ENCODE measurements at places on chromosomes 5 and 9.

DNA sequence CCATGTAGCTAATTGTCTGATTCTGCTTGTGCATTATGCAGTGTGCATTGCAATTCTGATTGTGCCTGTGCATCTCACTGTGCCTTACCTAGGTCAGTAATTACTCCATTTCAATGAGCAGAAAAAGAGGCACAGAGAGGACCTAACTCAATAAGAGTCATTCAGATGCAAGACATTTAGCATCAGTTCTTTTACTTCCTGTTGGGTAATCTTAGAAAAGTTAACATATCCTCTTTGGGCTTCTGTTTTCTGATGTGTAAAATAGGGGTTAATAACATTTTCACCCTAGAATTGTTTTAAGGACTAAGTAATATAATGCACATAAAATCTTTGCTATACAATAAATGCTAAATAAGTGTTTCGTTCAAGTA is 7.0 kb upstream of the DCTN4 start:
- no peak for DNase-seq

GRCh38 chr5:150197476-150197875 is 7.6 kb downstream of the SLC6A7 start:
- DNase-seq = no peak

- no peak for DNase-seq
These were observed 46.8 kb downstream of the TNC start for GRCh38 chr9:115071176-115071575.

DNA sequence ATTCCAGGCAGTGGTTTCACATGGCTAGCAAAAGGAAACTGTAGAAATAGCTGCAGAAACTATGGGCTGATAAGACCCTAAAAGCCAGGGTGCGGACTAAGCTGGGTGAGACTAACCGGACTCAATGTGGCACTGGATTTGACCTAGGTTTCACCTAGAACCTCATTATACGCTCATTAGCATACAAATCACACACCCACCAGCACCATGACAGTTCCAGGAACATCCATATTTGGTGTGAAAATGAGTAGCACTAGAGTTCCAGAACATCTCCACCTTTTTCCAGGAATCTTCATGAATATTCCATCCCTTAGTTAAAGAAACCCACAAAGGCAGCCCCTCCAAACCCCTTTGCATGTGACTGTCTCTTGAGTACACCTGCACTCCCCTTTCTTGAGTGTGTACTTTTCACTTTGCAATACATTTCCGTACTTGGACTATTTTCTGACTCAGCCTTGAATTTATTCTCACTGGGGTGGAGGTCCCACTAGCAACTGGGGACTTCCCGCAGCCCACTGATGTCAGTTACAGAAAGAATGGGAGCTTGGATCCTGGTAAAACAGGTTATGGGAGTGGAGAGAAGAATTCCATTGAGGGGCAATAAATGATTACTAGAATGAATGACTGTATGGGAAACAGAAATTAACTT is 58.0 kb upstream of the SPATA31C2 start:
- DNase-seq = no peak

DNA sequence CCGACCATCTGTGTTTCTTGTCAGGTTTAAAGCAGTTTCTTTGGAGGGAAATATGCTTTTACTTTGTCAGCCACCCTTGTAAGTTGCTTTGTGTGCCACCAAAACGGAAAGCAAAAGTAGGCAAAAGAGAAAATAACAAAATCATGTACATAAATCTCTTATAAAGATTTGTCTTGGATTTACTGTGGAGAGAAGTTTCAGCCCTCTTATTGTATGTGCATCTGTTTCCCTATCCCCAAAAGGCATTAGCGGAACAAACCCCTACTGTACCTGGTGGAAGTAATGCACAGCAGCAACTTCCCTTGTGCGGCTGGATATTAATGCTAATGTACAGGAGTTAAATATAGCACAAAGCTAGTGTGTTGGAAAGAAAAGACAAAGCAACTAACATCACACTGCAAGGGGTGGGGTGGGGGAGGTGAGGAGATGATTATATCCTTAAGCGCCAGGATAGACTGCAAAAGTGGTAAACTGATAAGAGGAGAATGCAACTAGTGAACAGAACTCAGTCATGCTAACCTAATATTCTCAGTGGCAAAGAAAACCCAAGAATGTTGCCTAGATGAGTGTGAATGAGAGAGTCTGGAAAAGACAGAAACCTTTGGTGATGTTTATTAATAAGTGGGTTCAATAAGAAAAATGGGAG is 396.5 kb upstream of the MEF2C start:
- DNase-seq = no peak

DNA sequence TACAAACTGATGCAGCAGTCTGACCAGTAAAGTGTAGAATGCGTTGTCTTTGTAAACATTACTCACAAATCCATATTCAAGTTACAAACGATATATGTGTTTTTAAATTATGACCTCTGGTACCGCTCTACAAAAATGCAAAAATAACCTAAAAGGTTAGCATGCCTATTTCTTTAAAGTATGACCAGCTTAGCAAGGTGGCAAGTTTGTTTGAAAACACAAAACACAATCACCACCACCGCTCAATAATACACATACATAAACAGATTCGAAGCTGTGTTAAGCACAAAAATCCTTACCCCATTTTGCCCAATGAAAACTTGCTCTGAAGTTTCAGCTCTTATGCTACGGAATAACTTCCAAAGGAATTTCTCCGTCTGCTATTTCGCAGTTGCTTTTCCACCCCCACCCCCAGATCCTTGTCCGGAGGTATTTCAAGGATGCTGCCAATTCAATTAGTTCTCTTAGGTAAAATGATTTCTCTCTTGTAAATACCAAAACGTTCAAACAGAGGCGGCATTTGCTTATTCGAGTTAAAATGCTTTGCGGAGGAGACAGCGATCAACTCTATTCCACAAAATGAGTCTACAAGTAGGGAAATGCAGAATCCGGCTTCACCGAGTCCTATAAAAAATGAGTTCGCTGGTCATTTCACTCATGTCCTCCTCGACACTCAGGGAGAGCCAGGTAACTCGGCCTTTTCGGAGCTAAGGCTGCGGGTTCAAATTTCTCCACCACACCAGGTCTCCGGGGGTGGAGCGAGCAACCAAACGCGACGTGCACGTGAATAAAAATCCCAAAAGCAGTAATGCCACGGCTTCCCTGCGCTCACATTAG is 1.2 kb downstream of the HOMER1 start:
- no peak for DNase-seq

GRCh38 chr9:133471551-133472276 is 7.2 kb downstream of the SLC2A6 start:
- no peak for DNase-seq

- DNase-seq = no peak
These were observed 10.2 kb downstream of the PRRX2 start for GRCh38 chr9:129675620-129676019.

- no peak for DNase-seq
These were observed 55.2 kb upstream of the FYB1 start for GRCh38 chr5:39274398-39275085.

GRCh38 chr5:27900761-27901160 is 862.4 kb upstream of the CDH9 start:
- no peak for DNase-seq

GRCh38 chr9:121557581-121558447 is 58.2 kb upstream of the GGTA1 start:
- no peak for DNase-seq

- no peak for DNase-seq
These were observed 173.9 kb upstream of the TNC start for GRCh38 chr9:115291841-115292240.

- no peak for DNase-seq
These were observed 137.3 kb upstream of the RETREG1 start for GRCh38 chr5:16754086-16754485.

GRCh38 chr9:126564716-126565115 is 49.0 kb upstream of the LMX1B start:
- no peak for DNase-seq

GRCh38 chr5:118533923-118534322 is 454.4 kb downstream of the DTWD2 start:
- DNase-seq = no peak

GRCh38 chr5:160230686-160231527 is 1.6 kb downstream of the FABP6 start:
- DNase-seq = no peak

DNA sequence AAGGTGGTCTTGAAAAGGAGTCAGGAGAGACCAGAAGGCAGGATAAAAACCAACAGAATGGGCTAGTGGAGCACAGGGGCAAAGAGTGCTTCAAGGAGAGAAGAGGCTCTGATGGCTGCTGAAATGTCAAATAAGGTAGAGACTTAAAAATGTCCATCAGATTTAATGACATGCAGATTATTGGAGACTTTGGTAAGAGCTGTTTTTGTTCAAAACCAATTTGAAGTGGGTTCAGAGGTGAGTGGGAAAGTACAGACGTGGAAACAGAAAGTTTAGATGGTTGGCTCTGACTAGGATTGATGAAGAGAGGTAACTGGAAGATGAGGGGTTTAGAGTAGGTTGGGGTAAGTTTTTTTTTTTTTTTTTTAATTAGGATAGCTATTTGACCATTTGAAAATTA is 14.1 kb downstream of the SLC25A46 start:
- no peak for DNase-seq

DNA sequence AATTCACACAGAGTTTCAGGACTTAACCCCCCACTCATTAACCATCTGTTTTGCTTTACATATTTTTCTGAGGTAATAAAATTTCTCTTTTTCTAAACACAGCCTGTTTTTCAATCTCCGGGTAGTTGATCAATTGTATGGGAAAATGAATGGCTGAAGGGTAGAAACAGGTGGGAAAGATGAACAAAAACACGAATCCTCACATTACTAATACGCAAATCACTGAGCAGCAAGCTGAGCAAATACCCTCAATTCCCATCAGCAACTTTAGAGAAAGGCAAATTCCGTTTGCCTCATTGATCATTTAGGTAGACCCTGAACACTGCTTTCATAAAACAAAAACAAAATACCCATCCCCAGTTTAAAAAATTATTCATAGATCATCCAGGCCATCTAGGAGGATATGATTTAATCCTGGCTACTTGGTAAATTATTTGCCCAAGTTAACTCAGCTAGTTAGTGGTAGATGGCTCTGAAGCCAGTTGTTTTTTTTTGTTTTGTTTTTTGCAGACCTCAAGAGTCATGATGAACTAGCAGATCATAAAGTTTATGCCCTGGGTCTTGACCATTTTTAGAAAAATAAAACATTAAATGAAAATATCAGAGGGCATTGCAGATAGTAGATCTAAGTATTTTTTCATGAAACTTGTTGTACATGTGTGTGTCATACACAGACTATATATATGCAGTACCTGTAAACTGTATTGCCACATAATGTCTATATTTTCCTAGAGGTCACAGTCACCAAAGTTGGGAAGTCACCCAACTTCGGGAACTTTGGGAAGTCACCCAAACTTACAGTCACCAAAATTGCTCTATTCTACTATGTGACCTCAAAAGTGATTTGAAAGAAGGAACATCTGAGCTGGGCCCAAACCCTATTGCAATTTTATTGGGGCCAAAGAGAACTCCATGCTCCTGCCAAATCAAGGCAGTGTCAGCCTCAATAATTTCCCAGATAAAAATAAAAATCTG is 1.6 kb upstream of the CD274 start:
- DNase-seq = no peak

DNA sequence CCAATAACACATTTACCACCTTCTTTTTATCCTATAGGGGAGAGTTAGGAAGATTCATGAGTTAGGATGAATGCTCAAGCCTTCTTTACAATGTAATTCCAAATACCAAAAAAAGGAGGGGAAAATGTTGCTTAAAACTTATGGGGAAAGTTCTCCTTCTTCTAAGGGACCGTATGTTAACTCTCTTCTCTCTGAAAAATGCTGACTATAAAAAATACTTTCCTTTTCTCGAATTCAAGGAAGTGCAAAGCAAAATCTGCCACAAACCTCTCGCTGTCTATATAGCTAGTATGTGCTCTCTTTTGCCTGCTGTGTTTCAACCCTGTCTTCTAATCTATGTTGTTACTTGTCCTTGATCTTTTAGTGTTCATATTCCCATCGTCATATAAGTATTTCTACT is 768.6 kb upstream of the C9orf72 start:
- no peak for DNase-seq

DNA sequence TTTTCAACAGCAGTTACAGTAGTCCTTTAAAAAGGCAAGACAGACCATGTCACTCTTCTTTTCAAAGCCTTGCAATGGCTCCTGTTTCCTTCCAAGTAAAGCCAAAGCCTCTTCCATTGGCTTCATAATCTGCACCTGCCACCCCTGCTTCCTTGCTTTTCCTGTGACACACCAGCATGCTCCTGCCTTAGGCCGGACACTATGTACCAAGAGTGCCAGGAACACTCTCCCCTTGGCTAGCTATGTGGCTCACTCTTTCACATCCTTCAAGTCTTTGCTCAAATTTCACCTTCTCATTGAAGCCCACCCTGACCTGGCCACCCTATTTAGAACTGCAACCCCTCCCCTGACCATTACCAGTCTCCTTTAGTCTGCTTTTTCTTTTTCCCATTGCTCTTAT is 22.2 kb upstream of the TRAF1 start:
- DNase-seq = no peak

DNA sequence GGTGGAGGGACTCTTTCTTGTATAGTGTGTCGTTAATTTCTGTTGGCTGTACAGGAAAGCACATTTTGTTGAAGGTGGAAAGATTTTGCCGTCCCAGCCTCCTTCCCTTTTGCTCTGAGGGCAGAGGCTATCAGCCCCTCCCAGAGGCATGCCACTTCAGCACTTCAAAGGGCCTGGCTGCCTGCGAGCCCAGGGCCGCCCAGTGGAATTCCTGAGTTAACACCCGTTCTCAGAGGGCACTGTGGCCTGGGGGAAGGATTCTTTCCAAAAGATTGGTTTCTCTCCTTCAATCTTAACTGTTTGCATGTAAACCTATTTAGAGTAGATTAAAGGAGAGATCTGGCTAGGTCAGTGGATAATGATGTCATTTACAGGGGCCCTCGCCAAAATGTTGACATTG is 238.6 kb downstream of the FANCC start:
- no peak for DNase-seq

- DNase-seq = no peak
These were observed 1090.4 kb upstream of the CDH6 start for GRCh38 chr5:30103052-30103451.

- no peak for DNase-seq
These were observed 1.4 kb downstream of the ZSWIM6 start for GRCh38 chr5:61333321-61333953.

GRCh38 chr9:26891726-26892125 is 876 bp downstream of the CAAP1 start:
- DNase-seq = no peak

DNA sequence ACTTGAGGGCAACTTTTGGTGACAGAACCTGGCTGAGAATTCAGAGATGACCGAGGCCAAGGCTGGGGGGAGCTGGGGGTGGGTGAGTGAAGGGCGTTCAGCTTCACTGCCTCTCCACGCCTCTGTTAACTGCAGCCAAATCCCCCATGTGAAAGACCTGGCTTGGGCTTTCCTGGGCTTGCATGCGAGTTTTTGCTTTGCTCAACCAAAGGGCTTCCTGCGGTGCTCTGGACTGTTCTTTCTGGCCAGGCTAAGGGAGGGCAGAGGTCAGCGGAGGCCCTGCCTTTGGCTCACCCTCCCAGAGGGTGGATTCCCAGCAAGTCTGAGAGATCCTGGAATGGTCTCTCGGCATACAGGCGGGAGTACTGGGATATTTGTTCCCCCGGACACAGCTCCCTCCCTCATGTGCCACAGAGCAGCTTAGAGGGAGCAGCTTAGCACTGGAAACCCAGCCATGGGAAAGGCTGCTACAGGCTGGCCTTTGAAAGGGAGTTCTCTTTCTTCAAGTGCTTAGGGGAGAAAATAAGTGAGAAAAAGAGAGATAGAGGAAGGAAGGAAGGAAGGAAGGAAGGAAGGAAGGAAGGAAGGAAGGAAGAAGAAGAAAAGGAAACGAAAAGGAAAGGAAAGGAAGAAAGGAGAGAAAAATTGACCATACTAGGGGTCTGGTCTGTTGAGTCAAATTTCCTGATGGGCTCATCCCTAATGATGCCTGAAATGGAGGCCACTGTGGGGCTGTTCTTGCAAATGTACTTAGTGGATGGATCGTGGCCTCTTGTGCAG is 158.8 kb downstream of the FGF18 start:
- no peak for DNase-seq

All from NCI-H187 treated with DMSO at 0.1 percent for 48 hours (cell line).